ENCODE measurements at places on chromosomes 7 and 10.
A peak's percentile ranks its signal among the peaks of the same experiment; 100 is the strongest.

GRCh38 chr10:88125766-88126165 is 262.3 kb downstream of the PTEN start:
- no peak for DNase-seq

- peak; percentile 39 for DNase-seq
Measured at GRCh38 chr10:3720228-3721019, 64.6 kb downstream of the KLF6 start.

- no peak for DNase-seq
Measured at GRCh38 chr7:80768756-80769155, 130.3 kb downstream of the CD36 start.

DNA sequence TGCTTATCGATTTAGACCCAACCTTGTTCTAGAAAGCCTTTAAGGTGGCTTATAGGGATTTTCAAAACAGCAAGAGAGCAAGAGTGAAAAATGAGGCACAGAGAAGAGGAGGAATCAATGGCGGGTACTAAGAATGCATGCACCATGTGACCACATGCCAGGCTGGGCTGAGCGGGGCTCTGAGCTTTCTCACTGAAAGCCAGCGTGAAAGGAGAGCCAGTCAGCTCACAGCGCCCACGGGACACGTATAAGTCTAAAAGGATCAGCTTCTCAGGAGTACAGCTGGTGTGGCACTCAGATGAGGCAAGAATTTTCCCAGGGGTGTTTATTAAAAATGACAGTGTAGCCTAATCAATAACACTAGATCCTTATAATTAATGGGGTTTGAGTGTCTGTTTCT is 114.3 kb downstream of the SLIT1 start:
- DNase-seq: no peak

DNA sequence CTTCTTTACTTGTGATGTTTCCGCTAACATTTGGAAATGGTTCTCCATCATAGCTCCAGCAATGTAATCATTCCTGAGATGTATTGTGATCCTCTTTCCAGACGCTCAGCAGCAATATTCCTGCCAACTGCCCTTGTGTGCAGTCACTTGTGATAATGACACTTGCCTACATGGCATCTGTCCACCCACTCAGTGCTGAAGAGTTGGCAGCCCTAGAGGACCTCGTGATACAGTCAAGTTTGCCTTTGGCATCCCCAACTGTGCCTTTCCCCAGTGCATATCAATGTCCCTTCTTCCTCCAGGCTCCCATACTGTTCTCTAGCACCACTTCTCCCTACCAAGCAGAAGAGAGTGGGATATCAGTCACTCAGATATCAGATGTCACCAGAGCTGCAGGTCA is 64.9 kb downstream of the MYOF start:
- peak; percentile 27 for DNase-seq

DNA sequence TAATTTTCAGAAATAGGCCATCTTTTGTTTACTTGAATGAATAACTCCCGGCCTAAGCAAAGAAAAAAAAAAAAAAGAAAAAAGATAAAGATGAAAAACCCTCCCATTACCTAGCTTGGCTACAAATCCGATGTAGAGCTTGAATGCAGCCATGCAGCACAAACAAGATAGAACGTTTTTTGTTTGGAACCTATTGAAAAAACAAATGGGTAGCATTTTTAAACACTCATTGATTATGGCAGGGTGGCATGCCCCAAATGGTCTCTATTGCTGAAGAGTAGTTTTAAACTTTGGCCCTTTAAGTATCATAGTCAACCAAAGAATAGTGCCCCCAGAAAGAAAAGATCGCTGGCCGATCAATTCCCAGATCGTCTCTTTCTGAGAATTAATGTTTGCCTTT is 84.4 kb downstream of the VTI1A start:
- no peak for DNase-seq

- DNase-seq: no peak
Measured at GRCh38 chr10:98589007-98589406, 142.3 kb upstream of the HPS1 start.

DNA sequence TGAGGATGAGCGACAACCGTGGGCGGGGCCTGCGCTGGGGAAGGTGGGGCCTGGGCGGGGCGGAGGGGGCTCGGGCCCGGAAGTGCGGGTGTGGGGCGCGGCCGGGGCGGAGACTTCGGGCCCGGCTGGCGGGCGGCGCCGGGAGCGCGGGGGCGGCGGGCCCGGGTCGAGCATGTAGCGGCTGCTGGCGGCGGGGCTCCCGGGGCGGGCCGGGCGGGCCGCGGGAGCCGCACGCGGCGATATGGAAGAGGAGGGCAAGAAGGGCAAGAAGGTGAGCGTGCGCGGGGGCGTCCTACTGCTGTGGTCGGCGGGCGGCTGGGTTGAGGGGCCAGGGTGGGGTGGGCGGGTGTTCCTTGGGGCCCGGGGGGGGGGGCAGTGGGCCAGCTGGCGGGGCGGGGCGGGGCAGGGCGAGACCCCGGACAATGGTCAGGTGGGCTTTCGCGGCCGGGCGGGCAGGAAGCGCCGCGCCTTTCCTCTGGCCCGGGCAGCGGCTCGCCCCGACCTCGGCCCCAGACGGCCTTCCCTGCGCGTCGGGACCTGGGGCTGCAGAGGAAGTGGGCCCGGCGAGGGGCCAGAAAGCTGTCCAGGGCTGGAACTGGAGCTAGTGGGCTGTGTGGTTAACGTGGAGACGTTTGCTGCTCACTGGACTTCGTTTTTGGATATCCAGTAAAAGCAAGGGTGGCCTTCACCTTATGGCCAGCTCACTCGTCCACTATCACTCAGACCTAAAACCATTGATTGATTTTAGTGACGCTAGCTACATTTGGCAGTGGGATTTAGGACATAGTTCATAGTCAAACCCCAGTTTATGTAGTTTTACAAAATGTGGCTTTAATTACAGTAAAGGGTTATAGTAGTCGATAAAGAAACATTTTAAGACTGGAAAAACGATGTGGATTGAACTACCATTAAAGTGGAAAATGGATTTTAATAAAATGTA is at the start of gene CCM2:
Gene CCM2, plus strand, starts transcription at position 109 of the 940 bp plus-strand sequence. Its CDS starts 133 bp downstream, at position 242.
- DNase-seq: no peak

DNA sequence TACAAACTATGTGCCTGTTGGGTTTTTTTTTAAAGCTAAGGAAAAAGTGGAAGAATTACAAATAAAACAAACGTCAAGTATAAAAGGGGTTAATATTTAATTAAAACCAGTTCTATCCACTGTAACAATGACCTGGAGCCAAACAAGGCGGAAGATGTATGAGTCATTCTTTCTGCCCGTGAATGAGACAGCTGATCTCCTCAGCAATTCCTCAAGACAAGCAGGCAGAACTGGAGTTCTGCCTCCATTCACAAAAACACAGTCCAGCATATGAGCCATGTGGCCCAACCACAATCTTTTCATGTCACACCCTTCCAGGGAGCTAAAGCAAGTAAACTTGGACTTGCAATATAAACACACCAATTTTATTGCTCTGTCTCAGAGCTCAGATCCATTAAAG is 8.4 kb downstream of the ETV1 start:
- no peak for DNase-seq

DNA sequence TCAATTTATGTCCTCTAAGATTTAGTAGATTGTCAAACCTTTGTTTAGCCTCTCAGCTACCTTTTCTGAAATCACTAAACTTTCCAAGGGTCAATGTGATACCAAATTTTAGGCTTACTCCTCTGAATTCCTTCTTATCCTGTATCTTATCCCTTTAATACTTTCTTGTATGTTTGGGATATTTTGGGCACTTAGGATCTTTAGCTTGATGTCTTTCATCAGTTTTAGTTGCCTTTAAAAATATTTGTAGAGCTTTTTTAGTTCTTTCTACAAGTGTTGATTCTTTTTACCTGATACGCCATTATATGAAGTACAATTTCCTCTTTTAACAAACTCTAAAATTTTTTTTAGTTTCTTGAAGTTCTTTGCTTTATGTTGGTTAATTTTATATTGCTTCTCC is 30.7 kb upstream of the HDAC9 start:
- no peak for DNase-seq

DNA sequence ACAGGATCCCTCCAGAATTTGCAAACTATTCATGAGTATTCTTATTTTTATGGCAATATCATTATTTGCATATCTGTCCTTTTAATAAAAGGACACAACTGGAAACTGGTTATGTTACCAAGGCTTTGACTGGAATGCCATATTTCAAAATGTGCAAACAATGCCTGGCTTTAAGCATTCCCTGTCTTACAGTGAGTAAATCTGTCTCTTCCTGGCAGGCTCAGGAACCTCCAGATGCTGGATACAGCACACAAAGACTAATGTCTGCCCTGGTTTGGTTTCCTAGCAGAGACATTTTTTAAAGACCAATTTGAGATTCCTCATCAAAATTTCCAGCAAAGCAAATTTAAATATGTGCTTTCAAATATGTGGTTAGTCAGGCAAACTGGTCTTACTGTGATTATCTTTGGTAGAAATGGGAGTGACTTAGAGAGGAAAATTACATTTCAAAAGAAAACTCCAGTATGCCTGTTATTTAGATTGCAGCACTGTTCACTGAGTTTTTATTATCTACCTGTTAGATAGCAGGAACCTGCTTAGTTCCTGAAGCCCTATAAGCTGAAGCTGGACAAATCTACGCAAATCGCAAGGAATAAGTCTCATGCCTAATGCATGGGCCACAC is 31.3 kb downstream of the RNF216 start:
- DNase-seq: no peak

- no peak for DNase-seq
Measured at GRCh38 chr10:55398497-55398882, 597.5 kb upstream of the PCDH15 start.

DNA sequence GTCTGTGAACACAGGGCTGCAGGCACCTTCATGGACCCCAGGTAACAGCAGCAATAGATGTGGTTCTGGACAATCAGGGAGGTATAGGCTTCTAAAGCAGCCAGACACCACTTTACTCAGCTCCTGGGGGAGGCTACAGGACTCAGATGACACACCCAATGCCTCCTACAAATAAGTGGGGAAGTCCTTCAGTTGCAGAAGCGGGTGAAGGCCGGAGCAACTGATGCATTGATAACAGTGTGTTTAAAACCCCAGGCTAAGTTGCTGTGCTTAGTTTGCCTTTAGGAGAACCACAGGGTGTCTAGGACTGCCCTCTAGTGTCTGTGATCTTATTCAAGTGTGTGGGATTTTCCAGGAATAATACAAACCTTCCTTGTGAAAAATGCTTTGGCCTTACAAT is 5.9 kb upstream of the ITGA8 start:
- DNase-seq: no peak
